ENCODE measurements at places on chromosomes 13 and 19. TPM values are rescaled to one million over a fixed set of nuclear protein-coding genes. Genes with fewer than 3 reads are reported as not detected.
A peak's percentile ranks its signal among the peaks of the same experiment; 100 is the strongest.

DNA sequence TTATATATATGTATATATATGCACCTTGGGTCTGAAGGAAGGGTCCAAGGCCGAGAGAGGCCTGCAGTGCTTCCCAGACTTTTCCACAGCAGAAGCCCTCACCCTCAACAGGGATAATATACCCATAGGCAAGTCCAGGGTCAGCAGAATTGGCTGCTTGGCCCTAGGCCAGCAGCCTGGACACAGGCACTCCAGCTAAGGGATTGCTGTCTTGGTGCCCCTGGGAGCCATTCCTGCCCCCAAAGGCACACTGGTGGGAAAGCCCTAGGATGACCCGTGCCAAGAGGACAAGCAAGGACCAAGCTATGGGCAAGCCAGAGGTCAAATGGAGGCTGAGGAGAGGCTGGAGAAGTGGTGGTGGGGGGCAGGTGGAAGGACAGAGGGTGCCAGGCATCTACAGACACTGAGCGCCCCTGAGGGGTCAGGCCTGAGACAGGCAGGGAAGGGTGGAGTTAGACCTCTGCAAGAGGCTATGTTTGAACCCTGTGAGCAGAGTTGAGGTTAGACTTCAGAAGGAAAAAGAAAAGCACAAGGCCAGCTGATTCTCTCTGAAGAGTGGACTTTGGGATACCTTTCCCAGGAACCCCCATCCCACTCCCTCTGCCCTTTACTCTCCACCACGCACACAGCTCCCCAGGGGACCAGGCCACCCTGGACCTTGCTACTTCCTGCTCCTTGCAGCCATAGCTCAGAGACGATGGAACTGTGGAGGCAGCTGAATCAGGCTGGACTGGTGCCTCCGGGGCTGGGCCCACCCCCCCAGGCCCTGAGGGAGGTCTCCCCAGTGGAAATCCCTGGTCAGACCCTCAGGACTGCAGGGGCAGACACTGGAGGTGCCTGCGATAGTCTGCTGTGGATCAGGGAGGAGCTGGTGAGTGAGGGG is at the start of gene ERICH4:
TSS of gene ERICH4 (plus strand) at position 684 of the 883 bp plus-strand sequence. CDS start at position 698, 14 bp downstream.
- no peak within 1 kb of the TSS for H3K27ac ChIP-seq
- H3K36me3 ChIP-seq, result no peaks in the 10 kb centered on the region
- DNase-seq, result no peak
- H3K4me3 ChIP-seq, result no peak within 1 kb of the TSS
- H3K4me1 ChIP-seq, result peaks cover 10% of the 10 kb centered on the region

- DNase-seq, result no peak
- peaks cover 7% of the 10 kb centered on the region for H3K4me1 ChIP-seq
- H3K27ac ChIP-seq, result no peak overlapping the region
- no peaks in the 10 kb centered on the region for H3K36me3 ChIP-seq
- H3K4me3 ChIP-seq, result no peak overlapping the region
- no peaks in the 10 kb centered on the region for H3K27me3 ChIP-seq
Observed at GRCh38 chr19:49858088-49858985, 7.4 kb downstream of the PTOV1 start.

- H3K27ac ChIP-seq, result no peak overlapping the region
- no peaks in the 10 kb centered on the region for H3K36me3 ChIP-seq
- H3K4me3 ChIP-seq, result no peak overlapping the region
- H3K27me3 ChIP-seq, result no peaks in the 10 kb centered on the region
- H3K4me1 ChIP-seq, result no peaks in the 10 kb centered on the region
Observed at GRCh38 chr13:83272652-83273240, 609.5 kb downstream of the SLITRK1 start.

- DNase-seq, result no peak
- H3K27me3 ChIP-seq, result peaks cover 5% of the 10 kb centered on the region
- no peak overlapping the region for H3K4me3 ChIP-seq
- no peak overlapping the region for H3K27ac ChIP-seq
- H3K36me3 ChIP-seq, result no peaks in the 10 kb centered on the region
Observed at GRCh38 chr13:33645591-33646554, 172.1 kb upstream of the RFC3 start.

- no peak overlapping the region for H3K27ac ChIP-seq
- no peak overlapping the region for H3K4me3 ChIP-seq
- H3K27me3 ChIP-seq, result no peaks in the 10 kb centered on the region
- peaks cover 59% of the 10 kb centered on the region for H3K4me1 ChIP-seq
- DNase-seq, result no peak
Observed at GRCh38 chr13:26299168-26299750, 45.3 kb downstream of the CDK8 start.

DNA sequence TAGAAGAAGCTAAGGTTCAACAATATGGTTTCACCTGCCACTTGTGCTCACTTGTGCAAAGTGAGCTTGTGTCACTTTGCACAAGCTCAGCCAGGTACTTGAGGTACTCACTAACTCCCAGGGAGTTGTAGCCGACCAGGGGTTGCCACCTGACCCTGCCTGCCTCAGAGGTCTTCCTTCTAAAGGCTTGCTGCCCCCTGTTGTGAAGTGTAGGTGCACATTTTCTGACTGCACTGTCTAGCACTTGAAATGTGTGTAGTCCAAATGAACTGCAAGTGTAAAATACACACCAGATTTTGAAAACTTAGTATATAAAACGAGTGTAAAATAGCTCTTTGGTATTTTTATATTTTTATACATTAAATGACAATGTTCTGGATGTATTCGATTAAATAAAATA is 230.8 kb downstream of the DLEU7 start:
- H3K27ac ChIP-seq, result no peak overlapping the region
- no peak for DNase-seq
- H3K4me3 ChIP-seq, result no peak overlapping the region
- H3K4me1 ChIP-seq, result peaks cover 34% of the 10 kb centered on the region

DNA sequence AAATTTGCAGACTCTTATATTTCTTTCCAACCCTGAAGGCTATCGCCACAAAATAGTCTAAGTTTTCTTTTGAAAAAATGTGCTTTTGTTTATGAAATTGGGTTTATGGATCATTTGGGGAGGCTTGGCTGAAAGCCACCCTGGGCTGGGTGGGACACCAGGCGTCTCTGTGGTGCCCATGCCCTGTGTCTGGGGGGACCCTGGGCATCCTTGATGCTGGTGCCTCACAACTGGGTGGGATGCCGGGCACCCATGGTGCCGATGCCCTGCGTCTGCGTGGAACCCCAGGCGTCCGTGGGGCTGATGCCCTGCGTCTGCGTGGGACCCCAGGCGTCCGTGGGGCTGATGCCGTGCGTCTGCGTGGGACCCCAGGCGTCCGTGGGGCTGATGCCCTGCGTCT is 105.0 kb downstream of the RAB20 start:
- no peak for DNase-seq
- H3K4me3 ChIP-seq, result no peak overlapping the region
- H3K27me3 ChIP-seq, result peaks cover 42% of the 10 kb centered on the region

- peak overlapping the region; percentile 88 for H3K4me3 ChIP-seq
- DNase-seq, result no peak
- H3K27ac ChIP-seq, result peak overlapping the region; percentile 91
- peaks cover 26% of the 10 kb centered on the region for H3K36me3 ChIP-seq
Observed at GRCh38 chr19:44305457-44305856, 632 bp upstream of the ZNF235 start.

DNA sequence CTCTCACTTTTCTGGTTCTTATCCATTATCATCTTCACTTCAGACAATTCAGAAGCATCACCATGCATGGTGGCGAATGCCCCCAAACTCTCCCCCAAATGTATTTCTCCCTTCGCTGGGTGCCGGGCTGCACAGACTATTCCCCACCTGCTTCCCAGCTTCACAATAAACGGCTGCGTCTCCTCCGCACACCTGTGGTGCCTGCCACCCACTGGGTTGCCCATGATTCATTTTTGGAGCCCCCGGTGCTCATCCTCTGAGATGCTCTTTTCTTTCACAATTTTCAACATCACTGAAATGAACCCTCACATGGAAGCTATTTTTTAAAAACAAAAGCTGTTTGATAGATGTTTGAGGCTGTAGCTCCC is 2.8 kb upstream of the F10 start:
- no peak for DNase-seq
- H3K27ac ChIP-seq, result no peak overlapping the region
- H3K4me3 ChIP-seq, result no peak overlapping the region
- no peaks in the 10 kb centered on the region for H3K4me1 ChIP-seq

GRCh38 chr13:53250272-53250875 is 221.8 kb downstream of the OLFM4 start:
- H3K4me1 ChIP-seq, result no peaks in the 10 kb centered on the region
- DNase-seq, result peak; percentile 4
- H3K27me3 ChIP-seq, result peaks cover 19% of the 10 kb centered on the region
- H3K27ac ChIP-seq, result no peak overlapping the region

GRCh38 chr13:46553886-46554858 is 1.2 kb downstream of the LRCH1 start:
- H3K27ac ChIP-seq, result peak overlapping the region; percentile 93
- H3K4me3 ChIP-seq, result peak overlapping the region; percentile 96
- H3K36me3 ChIP-seq, result no peaks in the 10 kb centered on the region

GRCh38 chr19:2129486-2129885 is 21.9 kb downstream of the AP3D1 start:
- no peak overlapping the region for H3K4me3 ChIP-seq
- no peaks in the 10 kb centered on the region for H3K4me1 ChIP-seq
- H3K36me3 ChIP-seq, result no peaks in the 10 kb centered on the region
- H3K27me3 ChIP-seq, result no peaks in the 10 kb centered on the region
- no peak for DNase-seq

DNA sequence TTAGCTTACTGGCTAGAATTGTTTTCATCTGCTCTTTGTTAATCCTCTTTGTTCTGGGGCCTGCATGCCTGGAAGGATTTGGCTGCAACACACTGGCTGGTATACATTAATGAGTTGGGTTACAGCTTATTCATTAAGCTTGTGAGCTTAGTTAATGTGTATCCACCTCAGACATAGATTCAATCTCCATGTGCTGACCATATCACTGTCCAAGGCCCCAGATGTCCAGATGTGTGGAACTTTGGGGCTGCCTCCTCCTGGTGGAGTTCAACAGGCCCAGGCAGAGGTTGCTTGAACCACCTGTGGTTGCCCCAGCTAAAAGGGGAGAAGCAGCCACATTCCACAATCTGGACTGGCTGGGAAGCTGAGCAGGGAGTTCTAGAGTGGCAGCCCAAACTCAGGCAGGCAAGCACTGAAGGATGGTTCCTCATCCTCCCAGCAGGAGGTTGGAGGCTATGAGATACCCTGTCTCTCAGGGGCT is 5.4 kb downstream of the DIAPH3 start:
- H3K36me3 ChIP-seq, result no peaks in the 10 kb centered on the region
- peaks cover 5% of the 10 kb centered on the region for H3K27me3 ChIP-seq
- DNase-seq, result no peak
- H3K27ac ChIP-seq, result no peak overlapping the region
- no peak overlapping the region for H3K4me3 ChIP-seq
- peaks cover 7% of the 10 kb centered on the region for H3K4me1 ChIP-seq

GRCh38 chr19:810883-811489 is 10.8 kb downstream of the PLPPR3 start:
- no peak overlapping the region for H3K4me3 ChIP-seq
- no peak overlapping the region for H3K27ac ChIP-seq
- H3K4me1 ChIP-seq, result peaks cover 12% of the 10 kb centered on the region
- DNase-seq, result no peak
- H3K36me3 ChIP-seq, result peaks cover 19% of the 10 kb centered on the region

GRCh38 chr13:105806628-105806920 is 728.9 kb downstream of the EFNB2 start:
- no peak overlapping the region for H3K27ac ChIP-seq
- DNase-seq, result no peak
- no peak overlapping the region for H3K4me3 ChIP-seq
- H3K4me1 ChIP-seq, result no peaks in the 10 kb centered on the region
- H3K27me3 ChIP-seq, result no peaks in the 10 kb centered on the region

DNA sequence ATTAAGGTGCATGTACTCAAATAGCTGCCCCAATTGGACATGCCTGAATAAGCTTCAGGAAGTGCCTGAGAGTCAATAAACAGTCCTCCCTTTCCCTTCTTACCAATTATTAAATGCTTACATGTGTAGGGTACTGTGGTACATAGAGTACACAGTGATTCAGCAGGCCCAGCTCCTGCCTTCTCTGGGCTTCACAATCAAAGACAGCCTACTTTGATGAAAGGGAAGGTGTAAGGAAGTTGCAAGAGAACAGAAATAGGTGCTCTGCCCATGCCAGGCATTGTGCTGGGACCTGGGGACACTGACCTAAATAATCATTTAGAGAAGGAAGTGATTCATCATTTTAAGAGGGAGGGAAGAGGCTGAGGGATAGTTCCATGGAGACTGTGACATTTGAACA is 17.2 kb downstream of the FRY start:
- no peak for DNase-seq
- H3K4me3 ChIP-seq, result no peak overlapping the region
- peaks cover 12% of the 10 kb centered on the region for H3K4me1 ChIP-seq
- peaks cover 1% of the 10 kb centered on the region for H3K27me3 ChIP-seq
- H3K27ac ChIP-seq, result no peak overlapping the region
- no peaks in the 10 kb centered on the region for H3K36me3 ChIP-seq

DNA sequence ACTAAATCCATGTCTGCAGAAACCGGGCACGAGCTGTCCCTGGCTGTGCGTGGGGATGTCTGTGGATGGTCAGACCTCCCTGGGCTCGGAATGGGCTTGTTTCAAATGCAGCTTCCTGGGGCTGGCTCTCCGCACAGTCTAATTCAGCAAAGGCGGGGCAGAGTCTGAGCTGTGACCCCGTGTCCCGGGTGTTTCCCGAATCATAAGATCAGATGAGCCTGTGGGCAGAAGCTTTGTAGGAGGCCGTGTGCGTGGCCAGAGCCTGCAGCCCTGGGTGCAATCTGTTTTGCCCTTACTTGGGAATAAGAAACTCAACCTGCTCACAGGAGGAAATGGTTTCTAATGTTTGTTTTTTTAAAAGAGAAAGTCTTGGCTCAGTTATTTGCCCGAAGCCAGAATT is 13.9 kb upstream of the GNA11 start:
- peaks cover 7% of the 10 kb centered on the region for H3K4me1 ChIP-seq
- H3K27ac ChIP-seq, result no peak overlapping the region

DNA sequence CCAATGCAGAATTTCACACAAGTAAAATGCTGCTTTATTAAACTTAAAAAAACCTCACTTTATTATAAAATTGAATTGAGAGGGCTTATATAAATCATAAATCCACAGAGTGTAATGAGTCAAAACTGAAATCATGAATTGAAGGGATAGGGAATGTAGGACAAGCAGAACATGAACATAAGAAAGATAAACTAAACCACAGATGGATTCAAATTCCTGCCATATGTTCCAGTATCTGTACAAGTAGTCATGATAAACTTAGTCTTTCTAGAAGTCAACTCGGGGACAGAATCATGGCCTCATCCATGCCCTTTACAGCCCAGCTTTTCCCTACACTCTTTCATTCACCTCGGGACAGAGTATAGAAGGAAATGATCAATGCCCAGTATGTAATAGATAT is 16.6 kb downstream of the LMO7 start:
- DNase-seq, result no peak
- no peaks in the 10 kb centered on the region for H3K36me3 ChIP-seq
- no peak overlapping the region for H3K4me3 ChIP-seq
- no peaks in the 10 kb centered on the region for H3K4me1 ChIP-seq

MYO1F gene
- 30.1 TPM for polyA plus RNA-seq

ZNF835 gene
- polyA plus RNA-seq, result 6.8 TPM

MAST1 gene
- polyA plus RNA-seq, result 4.4 TPM

ACP5 gene
- 12.0 TPM for polyA plus RNA-seq

DHDH gene
- 2.4 TPM for polyA plus RNA-seq

SCEL gene
- not detected for polyA plus RNA-seq

UQCRFS1 gene
- polyA plus RNA-seq, result 93.3 TPM

TTC9B gene
- polyA plus RNA-seq, result not detected

RXFP2 gene
- not detected for polyA plus RNA-seq

CCL25 gene
- not detected for polyA plus RNA-seq

TYROBP gene
- polyA plus RNA-seq, result 72.6 TPM

KLK6 gene
- polyA plus RNA-seq, result not detected

ZNF415 gene
- 0.92 TPM for polyA plus RNA-seq

CFAP97D2 gene
- 3.7 TPM for polyA plus RNA-seq

DKKL1 gene
- polyA plus RNA-seq, result not detected

CYP4F2 gene
- not detected for polyA plus RNA-seq

RBM42 gene
- polyA plus RNA-seq, result 58.0 TPM
